Activated T-helper 1 cell treated with anti-CD3 and anti-CD28 coated beads, Interleukin-12 subunit alpha, Interleukin-12 subunit beta, Interleukin-2, Interleukin-4 antibody, amounts not matched to agents 30 ng/mL and 10 ng/mL and 1 ng/mL, durations not matched to agents 14 hours and 24 hours and 36 hours (primary cell): ENCODE measurements at places on chromosomes 7 and 10. TPM values are rescaled to one million over a fixed set of nuclear protein-coding genes. Genes with fewer than 3 reads are reported as not detected.

DNA sequence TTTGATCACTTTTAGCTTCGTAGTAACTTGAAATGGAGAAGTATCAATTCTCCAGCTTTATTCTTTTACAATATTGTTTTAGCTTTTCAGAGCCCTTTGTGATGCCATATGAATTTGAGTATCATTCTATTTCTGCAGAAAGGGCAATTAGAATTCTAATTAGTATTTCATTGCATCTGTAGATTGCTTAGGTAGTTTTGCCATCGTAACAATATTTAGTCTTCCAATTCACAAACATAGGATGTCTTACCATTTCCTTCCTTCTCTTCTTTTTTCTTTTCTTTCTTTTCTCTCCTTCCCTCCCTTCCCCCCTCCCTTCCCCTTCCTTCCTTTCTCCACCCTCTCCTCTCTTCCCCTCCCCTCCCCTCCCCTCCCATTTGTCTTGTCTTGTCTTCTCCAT lies 105.0 kb downstream of the MAPK8 start:
- no peak for DNase-seq

- no peak for DNase-seq
Observed at GRCh38 chr7:1134951-1135350, 25.0 kb downstream of the ZFAND2A start.

DNA sequence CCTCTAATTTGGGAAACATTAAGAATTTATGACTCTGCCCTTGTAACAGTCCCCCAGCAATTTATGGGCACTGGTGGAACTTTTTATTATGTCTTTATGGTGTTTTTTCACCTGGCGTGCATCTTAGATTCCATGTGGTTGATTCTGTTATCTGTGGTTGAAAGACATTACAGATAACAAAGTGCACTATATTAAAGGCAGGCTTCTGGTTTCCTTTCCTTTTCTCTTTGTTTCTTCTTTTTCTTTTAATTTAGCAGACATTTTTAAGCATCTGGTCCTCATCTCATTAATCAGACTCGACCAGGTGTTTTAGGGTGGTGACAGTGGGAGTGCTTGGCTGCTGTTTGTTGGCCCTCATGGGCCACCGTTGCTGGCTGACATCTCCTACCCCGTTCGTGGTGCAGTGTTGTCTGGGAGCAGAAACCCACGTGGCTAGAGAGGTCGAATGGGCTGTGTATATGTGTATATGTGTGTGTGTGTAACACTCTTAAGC lies 77.4 kb downstream of the LRMDA start:
- no peak for DNase-seq

DNA sequence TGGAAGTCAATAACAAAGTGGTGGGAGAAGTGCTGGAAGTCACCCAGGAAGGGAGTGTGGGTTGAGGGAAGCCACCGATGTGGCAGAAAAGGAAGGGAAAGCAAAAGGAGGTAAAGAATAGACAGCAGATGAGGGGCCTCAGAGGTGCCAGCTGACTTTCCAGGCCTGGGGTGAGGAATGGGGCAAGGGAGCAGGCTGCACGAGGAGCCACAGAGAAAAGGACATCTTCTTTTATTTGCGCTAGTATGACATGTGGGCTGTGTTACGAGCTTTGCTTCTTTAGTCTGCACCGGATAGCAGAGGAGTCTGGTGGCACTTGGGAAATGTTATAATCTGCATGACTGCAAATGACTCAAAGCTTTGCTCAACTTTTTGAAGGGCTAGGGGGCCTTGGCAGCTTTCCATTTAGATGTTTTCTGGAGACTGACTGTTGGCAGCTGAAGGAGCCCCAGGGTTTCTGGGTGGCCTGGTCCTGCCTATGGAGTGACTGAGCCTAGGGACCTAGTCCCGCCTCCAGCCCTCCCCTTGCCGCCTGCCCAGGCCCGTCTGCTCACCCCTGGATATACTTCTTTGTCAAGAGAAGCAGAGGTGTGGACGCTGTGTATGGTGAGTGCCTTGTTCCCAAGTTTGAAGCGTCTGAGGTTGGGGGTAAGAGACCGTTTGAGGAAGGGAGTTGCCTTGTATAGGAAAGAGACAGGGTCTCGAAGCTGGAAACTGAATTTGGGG lies 5.1 kb downstream of the PRXL2A start:
- no peak for DNase-seq

DNA sequence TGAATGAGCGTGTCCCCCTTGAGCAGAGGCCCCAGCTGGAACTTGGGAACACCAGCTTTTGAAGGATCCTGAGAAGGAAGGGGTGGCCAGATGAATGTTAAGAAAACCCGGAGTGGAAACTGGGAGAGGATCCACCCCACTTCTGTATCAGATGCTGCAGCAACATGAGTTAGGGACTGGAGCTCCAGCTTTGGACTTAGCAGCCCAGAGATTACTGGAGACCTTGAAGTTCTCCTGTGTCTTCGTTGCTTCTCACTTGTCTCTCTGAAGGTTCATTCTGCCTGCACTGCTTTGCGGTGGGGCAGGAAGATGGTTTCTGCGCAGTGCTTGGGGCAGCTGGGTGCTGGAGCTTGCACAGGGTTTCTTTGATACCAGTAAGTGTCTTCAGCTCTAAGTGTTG lies 9.3 kb downstream of the TMEM248 start:
- DNase-seq = no peak

- no peak for DNase-seq
Observed at GRCh38 chr10:17162828-17163227, 33.2 kb upstream of the CUBN start.

DNA sequence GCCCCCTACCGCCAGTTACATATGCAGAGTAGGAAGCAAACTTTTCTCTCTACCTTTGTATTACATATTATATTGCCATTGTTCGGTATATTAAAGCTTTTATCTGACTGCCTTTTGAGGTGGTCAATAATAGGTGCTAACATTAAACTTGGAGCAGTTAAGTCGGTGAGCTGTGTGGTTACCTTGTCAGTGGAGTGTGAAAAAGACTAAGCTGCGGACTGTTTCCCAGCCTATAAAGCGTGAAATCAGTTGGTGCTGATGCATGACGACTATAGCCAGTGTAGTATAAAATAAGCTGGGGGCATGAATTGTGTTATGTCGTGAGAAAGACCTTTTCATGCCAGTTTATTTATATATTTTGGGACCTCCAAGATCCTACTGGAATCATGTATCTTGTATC lies 33.7 kb downstream of the R3HCC1L start:
- DNase-seq = no peak

- no peak for DNase-seq
Observed at GRCh38 chr10:104020020-104020419, 53.1 kb downstream of the SLK start.

DNA sequence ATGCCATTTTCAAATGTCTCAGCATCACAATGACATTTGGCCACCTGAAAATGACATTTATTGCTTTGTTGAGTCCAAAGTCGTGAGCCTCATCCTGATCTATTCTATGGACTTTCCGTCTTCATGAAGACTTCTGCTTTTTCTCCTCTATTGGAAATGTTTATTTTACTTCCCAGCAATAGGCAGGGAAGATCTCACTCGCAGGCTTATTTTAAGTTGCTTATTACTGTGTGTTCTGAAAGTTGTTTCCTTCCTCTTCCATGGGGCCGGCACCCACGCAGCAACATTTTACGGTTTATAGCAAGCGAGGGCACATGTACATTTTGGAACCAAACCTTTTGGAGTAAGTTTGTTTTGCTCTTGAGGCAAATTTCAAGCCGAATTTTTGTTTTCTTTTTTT lies 221.0 kb upstream of the KLF6 start:
- DNase-seq = no peak

- no peak for DNase-seq
Observed at GRCh38 chr7:78542541-78542940, 744.0 kb downstream of the PHTF2 start.

DNA sequence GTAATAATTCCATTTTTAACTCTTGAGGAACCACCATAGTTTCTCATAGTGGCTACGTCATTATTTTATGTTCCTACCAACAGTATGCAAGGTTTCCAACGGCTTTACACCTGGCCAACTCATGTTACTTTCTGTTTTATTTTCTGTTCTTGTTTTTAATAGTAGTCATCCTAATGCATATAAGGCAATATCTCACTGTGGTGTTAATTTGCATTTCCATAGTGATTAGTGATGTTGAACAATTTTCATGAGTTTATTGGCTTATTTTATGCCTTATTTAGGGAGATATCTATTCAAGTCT lies 465.5 kb upstream of the KLF6 start:
- DNase-seq = no peak

DNA sequence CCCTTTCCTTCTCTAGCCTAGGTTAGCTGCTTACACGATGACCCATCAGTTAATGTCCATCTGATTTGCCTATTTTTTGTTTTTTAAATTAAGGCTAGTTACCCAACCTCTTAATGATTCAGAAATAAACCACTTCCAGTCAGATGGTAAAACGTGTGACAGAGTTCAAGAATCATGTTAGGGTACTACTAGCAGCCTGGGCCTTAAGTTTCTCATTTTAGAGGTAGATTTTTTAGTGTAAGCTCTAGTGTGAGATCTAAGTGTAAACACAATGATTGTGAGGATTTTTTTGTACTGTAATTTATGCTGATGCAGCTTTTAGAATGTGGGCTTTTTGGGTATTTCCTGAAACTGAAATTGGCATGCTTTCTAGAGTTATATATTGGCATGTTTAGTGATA lies 130.0 kb downstream of the CDK14 start:
- DNase-seq = no peak

- DNase-seq = no peak
Observed at GRCh38 chr10:43965033-43965917, 316.6 kb upstream of the ZNF32 start.

GRCh38 chr7:8131694-8132605 lies 130.0 kb downstream of the ICA1 start:
- DNase-seq = peak; percentile 14

DNA sequence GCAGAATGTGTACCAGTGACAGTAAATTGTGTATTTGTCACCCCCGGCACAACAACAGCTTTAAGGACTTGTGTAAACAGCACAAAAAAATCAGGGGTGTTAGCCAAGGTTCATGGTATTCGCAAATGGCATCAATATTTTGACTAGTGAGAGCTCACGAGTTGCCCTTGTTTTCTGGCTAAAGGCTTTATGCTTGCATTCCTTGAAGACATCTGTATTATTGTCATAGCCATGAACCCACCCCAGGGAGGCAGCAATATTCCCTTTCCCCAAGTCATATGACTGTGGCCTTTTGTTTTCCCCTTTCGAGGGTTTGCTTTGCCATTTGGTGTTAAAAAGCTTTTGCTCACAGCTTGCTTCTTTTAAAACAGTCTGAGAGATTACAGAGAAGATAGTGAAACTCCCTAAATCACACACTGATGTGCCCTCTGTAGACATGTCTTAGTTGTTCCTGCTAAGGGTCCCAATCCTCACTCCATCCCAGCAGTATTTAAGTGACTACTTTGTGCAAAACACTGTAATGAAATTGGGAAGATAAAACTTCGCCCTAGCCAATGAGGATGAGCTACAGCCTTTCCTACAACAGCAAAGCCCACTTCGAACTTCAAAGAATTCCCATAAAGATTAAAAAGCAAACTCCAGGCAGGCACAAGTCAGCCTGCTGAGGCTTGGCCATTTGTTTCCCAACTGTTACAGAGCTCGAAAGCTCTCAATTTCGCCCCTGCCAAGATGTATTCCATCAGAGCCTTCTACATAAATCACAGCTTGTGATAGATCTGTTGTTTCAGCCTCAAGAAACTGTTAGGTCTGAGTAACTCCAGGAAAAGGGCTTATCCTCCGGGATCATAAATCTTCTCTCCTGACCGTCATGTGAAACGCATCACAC lies 172.3 kb downstream of the ADAM12 start:
- DNase-seq = no peak

DNA sequence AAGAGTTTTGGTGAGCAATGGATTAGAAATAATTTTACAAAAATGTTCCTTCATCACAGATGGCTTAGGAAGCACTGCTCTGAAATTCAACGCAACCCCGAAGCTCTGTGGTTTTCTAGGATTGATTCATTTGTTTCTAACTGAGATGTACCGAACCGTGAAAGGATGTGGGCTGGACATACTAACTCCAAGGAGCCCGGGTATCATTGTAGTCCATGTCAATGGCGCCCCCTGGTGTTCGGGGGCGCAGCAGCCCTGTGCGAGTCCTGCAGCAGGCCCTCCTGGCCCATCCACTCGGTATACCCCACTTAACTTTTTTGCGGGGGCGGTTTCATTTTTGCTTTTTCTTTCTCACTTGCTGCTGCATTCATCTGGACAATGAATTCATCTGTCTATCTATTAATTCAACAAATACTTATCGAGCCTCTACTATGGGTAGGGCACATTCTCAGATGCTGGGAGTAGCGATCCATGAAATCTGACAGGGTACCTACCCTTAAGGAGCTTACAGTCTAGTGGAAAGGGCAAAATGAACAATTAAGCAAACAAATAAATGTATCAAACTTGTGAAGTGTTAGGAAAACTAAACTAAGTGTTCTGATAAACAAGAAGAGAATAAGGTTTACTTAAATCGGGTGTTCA lies 25.2 kb upstream of the ITPRID1 start:
- DNase-seq = peak; percentile 3

DNA sequence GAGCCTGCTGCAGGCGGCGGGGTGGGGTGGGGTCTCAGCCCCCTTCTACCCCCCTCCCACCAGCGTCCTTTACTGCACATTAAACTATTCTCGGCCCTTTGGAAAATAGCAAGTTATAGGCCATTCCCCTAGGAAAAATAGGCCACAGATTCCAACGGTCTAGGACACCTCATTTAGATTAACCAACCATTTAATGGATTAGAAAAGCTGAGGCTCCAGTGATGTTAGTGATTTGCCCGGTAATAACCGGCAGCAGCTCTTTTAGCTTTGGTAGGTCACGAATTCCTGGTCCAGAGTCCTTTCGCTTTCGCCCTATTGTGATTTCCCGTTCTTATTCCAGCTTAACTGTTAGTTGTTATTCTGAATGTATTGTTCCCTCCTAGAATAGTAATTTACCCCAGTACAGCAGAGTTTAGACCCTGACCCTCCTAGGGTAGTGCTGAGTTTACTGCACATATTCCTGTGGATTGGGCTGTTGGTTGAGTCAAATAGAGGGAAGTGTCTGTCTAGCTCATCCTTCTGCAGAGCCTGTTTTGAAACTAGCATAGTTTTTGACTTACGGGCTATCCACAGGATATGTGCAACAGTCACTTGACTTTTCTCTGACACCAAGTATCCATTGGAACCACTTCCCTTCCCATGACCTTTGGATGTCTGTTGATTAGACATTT lies 754 bp downstream of the GSTO1 start:
- no peak for DNase-seq

GRCh38 chr10:84225427-84226173 lies at the start of gene LRIT2:
LRIT2 (minus strand) TSS chr10:84225544; CDS start chr10:84225520, 24 bp downstream.
- no peak for DNase-seq

NEURL1 gene
- 3.4 and 3.6 TPM in 2 replicates for total RNA-seq

NOD1 gene
- 9.1 and 13.1 TPM in 2 replicates for total RNA-seq

SCD gene
- 194 TPM in 2 replicates for total RNA-seq

TMEM270 gene
- not detected in 2 replicates for total RNA-seq

DNAJB9 gene
- 16.9 and 20.0 TPM in 2 replicates for total RNA-seq

KCNIP2 gene
- 1.4 and 2.5 TPM in 2 replicates for total RNA-seq

ST8SIA6 gene
- not detected in 2 replicates for total RNA-seq

PRTFDC1 gene
- total RNA-seq = 0.32 and 0.57 TPM in 2 replicates

AGR3 gene
- not detected in 2 replicates for total RNA-seq

PKD2L1 gene
- total RNA-seq = not detected in 2 replicates

IDI2 gene
- total RNA-seq = not detected in 2 replicates
